Midbrain (tissue), 1 donor: ENCODE measurements at places on chromosomes 3 and 15.

- DNase-seq, result no peak
These were observed 40.8 kb downstream of the CSNK1G1 start for GRCh38 chr15:64315216-64315615.

- no peak for DNase-seq
These were observed 76.3 kb downstream of the SLC9A9 start for GRCh38 chr3:143771939-143772338.

DNA sequence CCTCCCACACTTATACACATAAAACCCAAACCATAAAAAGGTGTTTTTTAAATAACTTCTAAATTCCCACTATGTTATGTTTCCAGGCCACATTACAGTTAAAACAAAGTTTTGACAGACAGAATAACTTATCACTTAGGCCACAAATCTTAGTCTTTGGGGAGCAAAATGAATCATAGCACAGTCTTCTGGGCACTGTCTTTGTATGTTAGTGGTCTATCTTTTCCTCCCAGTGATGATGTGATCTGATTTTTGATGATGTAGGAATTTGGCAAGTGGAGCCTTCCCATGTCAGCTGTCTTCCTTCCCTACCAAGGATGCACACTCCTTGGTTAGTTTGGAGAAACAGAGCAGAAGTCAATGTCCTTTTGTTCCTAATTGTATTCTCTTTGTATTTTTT, 67.3 kb downstream of the THSD4 start:
- no peak for DNase-seq

GRCh38 chr15:25774871-25775270, 88.3 kb downstream of the ATP10A start:
- DNase-seq, result no peak

GRCh38 chr15:60381148-60381788, 16.5 kb downstream of the ANXA2 start:
- no peak for DNase-seq

- DNase-seq, result peak; percentile 49
These were observed at the start of gene SHF for GRCh38 chr15:45187894-45188830. TSS of gene SHF (minus strand) at chr15:45187966. CDS start at chr15:45187951, 15 bp downstream.

DNA sequence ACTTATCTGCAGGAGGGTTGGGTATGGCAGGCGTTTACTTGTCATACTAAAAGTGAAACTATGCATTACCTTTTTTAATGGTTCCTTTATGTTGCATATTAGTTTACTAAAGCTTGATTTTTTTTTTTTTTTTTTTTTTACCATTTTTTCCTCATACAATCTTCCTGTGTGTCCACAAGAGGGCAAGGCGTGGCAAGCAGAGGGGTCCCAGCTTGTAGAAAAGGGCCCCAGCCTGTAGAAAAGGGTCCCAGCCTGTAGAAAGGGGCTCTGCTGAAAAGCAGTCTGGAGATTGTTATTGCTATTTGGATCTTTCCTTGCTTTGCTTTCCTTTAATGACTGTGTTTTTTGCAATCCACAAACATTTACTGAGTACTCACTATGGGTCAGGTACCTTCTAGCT, 21.9 kb downstream of the MKRN2 start:
- DNase-seq, result no peak

DNA sequence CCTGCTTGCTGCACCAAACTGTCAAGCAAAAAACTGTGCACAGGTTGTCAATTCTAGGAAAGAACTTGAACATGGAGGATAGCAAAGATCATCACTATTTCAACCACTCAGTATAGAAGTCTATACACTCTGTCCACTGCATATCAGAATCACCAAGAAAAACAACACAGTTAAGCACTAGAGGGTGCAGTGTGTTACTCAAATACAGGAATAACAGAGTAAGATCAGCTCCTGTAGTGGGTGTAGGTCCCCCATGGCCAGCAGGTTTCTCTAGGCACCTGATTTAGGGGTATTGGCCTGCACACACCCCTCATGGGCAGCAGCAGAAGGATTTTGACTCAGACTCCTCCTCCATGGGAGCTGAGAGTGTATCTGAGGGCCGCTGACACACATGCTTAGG, 464.1 kb downstream of the EPHA6 start:
- no peak for DNase-seq

DNA sequence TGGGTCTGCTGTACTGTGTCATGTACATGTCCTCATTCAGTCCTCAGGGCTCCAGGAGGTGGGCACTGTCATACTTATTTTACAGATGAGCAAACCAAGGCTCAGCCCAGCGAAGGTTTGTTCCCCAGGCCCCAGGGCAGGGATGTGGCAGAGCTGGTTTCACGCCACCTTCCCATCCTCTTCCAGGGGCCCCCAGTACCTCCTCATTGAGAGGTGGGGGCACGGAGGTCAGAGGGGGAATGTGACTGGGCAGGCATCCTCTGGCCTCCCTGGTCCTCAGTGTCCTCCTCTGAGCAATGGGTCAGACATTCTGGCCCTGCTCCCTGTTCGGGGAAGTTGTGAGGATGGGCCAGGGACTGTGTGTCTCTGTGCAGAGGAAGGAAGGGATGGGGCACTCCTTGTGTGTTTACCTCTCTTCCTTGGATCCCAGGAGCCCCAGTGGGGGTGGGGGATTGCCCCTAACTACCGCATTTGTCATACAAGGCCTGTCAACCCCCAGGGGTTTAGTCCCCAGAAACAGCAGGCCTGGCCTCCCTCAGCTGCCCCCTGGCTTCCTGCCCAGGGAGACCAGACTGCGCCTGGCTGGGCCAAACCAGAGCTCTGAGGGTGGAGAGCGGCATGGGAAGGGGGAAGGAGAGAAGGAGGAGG, 65.9 kb upstream of the LCTL start:
- DNase-seq, result no peak

- no peak for DNase-seq
These were observed 34.4 kb upstream of the HCN4 start for GRCh38 chr15:73403171-73403570.
